ENCODE measurements at places on chromosomes 2 and 18. TPM values are rescaled to one million over a fixed set of nuclear protein-coding genes. Genes with fewer than 3 reads are reported as not detected.
A peak's percentile ranks its signal among the peaks of the same experiment; 100 is the strongest.

- peak; percentile 27 for DNase-seq
Measured at GRCh38 chr18:3294435-3295080, 32.6 kb downstream of the MYL12B start.

DNA sequence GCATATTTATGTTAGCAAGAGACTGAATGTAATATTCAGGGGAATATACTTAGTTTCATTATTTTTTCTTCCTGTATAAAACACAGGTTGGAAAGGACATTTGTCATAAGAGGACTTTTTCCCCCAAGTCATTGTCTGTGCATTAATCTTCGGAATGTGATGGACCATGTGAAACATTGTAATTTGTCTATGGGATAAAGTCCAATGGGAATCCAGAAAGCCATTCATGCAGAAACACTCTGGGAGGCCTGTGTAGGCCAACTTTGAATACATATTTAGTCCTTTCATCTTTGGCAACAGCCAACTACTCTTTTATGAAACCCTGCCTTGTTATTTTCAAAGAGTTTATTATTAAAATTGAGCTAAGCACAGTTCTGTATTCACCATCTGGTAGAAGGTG, 386.4 kb downstream of the PIK3C3 start:
- DNase-seq = no peak

DNA sequence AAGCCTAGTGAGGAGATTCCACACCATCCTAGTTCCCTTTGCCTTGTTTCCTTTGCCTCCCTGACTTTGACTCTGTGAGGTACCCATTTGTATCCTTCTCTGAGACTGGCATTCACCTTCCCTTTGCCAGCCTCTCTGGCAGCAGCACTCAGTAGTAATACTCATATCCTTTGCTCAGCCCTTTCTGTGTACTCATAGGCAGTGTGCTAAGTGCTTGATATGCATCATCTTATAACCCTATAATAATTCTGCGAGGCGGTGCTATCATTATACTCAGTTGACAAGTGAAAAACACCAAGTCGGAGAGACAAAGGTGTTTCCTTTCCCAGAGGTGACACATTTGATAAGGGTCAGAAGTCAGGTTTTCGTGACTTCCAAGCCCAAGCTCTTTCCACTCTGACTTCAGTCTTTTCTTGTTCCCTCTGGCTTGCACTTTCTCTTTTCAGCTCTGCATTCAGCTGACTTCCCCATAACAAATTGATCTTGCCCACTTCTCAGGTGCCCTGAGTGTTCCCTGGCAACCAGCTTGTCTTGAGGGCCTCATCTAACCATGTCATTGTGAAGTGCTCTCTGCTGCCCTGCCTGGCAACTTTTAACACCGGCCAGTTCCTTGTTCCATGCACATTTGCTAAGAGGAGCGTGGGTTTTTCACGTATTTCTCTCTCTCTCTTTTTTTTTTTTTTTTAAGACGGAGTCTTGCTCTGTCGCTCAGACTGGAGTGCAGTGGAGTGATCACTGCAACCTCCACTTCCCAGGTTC, 94.5 kb upstream of the UPP2 start:
- DNase-seq = no peak

DNA sequence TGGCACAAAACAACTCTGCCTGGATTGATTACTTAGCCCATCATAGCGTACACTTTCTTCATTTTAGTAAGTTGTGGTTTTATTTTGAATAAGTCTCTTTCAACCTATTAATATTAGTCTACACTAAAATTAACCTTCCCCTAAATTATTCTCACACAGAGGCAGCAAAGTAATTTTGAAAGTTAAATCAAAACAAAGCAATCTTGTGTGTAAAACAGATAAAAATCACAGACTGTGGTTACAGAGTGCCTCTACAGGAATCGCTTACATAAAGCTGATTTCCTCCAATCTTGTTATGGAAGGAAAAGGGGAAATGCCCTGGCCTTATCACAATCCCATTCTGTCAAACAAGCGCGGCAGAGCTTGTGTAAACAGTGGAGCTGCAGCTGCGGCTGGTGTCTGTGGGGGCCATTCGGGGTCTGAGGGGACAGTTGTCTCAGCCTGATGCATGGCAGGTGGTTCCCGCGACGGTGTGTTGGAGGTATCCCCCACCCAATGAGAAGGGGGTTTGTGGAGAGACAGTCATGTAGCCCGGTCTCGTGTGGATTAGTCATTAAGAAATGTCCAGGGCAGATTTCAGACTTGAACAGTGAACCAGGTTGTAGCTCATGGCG, 42.1 kb downstream of the BCL2L11 start:
- no peak for DNase-seq

TRPM8 gene
- 19.9 TPM for total RNA-seq

GRCh38 chr2:112168422-112169124, 30.4 kb downstream of the FBLN7 start:
- DNase-seq = peak; percentile 36

SAG gene
- 0.12 TPM for total RNA-seq

- DNase-seq = no peak
Measured at GRCh38 chr18:50453014-50453680, 78.3 kb downstream of the SKA1 start.

DNA sequence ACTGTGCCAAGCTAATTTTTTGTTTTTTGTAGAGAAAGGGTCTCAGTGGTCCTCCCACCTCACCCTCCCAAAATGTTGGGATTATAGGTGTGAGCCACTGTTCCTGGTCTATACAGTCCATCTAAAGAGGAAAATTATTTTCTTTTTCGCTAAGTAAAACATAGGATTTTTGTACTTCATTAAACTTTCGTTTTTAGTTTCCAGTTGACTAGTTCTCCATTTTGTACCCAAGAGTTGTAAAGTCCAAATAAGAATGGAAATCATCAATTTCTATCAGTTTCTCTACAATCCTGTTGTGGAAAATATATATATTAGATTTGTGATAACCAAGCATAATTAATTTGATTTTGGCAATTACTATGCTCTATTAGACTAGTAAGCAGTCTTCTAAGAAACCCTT, 156.4 kb downstream of the BABAM2 start:
- no peak for DNase-seq

HOXD8 gene
- total RNA-seq = 11.7 TPM

RAB27B gene
- 7.0 TPM for total RNA-seq

DNA sequence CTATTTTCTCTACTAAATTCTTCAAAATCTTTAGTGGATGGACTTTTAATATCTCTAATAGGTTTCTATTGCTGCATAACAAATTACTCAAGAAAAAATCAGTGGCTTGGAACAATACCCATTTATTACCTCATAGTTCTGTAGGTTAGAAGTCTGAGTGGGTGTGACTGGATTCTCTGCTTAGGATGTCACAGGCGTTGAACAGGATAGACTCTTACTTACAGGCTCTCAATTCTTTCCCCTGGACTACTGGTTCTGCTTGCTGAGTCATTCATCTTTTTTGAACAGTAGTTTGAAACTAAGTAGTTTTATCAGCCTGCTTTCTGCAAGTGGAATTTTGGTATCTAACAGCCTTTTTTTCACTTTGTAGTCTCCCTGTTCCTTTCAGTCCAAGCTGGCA, 265.4 kb downstream of the ZNF385B start:
- peak; percentile 23 for DNase-seq

- no peak for DNase-seq
Measured at GRCh38 chr18:63320975-63321265, 1.4 kb upstream of the BCL2 start.

IL1R2 gene
- total RNA-seq = 4.3 TPM

RSAD2 gene
- 3.6 TPM for total RNA-seq

GRCh38 chr2:222492683-222493082, 68.3 kb downstream of the SGPP2 start:
- no peak for DNase-seq

NETO1 gene
- total RNA-seq = 0.12 TPM

TEX44 gene
- not detected for total RNA-seq

DNA sequence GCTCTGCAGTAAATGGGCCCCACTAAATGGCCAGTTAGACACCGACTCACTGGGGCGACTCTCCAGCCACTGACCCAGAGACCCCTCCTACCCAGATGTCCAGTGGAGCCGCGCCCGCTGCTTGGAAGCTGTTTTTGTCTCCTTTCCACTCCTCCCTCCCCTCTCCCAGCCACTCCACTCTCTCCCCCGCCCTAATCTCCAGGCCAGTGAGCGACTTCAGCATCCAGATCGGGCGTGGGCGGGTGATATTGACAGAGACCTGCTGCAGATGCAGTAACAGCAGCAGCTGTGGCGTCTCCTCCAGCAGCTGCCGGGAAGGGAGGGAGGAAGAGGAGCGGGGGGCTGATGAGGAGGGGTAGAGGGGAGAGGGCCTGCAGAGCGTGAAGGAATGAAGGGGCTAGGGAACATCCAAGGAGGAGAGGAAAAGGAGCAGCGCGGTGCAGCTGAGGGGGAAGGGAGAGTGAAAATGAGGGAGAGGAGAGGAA, at the start of gene SCN7A:
SCN7A (minus strand) TSS at position 110 of the 485 bp plus-strand sequence. CDS start 16,553 bp downstream, outside the sequence.
- peak; percentile 2 for DNase-seq

DNA sequence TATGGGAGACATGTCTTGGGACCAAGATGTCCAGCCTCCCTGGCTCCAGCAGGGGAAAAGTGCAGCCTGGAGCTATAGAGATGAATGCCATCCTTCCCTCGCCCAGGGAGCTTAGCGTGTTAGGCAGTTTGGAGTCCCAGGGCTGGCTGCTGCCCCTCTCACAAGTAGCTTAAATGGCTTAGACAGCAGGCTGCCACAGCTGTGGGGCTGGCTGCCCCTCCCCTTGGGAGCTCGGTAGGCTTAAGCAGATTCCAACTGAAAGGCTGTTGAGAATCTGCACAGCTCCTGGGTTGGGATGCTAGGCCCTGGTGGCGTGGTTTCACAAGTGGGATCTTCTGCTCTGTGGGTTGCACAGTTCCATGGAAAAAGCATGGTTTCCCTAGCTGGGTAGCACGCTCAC, 940.5 kb upstream of the DDX18 start:
- no peak for DNase-seq

DNA sequence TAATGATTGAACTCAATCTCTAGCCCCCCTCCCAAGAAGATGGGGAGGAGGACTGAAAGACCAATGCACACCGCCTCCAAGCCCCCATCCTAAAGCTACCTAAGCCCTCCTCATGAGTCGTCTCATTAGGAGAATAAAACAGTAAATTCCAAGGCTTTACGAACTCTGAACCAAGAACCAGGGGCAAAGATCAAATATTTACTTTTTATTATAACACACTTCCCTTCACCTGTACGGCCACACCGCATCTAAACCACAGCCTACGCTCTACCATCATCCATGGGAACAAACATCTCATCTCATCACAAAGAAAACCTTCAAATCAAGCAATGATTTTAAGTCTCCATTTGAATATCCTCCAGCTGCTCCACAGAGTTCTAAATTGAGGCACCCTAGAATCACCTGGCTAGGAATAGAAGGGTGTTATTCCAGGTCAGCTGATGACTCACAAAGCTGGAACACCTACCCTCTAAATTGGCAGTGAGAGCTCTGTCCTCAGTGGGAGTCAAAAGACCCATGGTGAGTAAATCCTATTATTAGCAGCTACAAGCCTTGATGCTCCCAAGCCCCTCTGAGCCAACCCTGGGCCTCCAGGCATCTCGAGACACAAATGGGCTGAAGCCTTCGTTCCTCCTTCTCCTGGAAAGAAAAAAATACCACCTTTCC, 45.6 kb upstream of the BZW1 start:
- peak; percentile 63 for DNase-seq

DNA sequence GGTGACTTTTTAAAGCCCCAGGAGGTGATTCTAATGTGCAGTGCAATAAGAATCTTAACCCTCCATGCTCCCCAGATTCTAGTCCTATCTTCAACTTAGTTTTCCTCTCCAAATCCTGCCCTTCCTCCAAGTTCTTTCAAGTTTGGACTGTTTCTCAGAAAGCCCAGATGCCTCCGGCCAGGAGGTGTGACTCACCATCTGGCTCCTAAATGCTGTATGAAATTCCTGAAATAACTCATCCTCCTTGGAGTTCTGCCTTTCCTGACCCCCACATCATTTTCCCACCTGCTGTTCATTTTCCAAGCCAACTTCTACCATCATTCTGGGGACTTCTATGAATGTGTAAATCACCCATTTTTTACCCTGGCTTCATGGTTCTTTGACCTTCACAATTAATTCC, 118.2 kb upstream of the NOL4 start:
- peak; percentile 59 for DNase-seq

- DNase-seq = no peak
Measured at GRCh38 chr2:71934320-71934593, 213.4 kb downstream of the CYP26B1 start.

DNA sequence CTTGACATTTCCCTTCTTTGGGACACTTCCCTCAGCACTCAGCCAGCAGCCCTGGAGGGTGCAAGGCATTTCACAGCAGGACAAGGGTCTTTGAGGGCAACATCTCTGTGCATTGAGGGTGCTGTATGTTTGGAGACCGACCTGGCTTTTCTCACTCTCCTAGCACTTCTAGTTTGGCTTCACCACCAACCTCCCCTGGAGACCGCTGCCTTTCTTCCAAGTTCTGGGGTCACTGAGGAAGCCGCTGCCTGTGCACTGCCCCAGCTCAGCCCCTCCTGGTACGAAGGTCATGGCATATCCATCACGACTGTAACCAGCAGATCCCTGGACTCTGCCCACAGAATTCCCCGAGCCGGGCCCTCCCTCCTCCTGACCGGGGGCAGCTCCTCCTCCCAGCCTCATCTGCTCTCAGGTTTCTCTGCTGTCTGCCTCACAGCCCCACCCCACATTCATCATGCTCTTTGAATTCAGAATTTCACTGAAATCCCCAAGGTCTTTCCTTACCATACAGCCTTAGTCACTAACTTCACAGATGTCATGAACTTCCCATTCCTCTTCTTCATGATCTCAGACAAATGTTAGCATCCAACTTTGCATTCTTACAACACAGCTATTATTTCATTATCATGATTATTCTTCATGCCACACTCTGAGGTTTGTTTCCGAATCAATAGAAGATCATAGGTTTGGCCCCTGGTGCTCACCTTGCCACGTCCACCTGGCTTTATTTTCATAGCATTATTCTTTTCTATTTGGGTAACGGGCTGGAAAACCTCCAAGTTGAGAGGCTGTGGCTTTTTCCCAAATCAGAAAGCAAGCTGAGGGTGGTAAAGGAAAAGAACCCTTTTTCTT, 113.0 kb upstream of the COPS8 start:
- DNase-seq = peak; percentile 58

SCN2A gene
- total RNA-seq = 0.29 TPM

PLGLB1 gene
- 0.36 TPM for total RNA-seq

DNA sequence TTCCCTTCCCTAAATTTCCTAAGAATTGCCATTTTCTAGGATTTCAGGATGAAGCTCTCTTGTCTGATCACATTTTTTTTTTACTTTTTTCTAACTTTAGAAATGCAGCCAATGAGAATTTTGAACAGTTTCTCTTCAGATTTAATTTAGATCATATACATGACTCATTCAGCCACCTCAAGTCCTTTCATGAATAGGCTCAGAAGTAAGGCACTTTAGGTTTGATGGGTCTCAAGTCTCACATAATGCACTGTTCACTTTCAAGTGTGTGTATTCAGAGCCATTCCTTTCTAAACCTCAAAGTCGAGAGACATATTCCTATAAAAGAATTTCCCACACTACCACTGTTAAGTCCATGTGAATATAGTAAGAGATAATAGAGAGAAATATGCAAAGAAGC, 614.1 kb upstream of the VRK2 start:
- DNase-seq = no peak

REG3A gene
- total RNA-seq = not detected

DNA sequence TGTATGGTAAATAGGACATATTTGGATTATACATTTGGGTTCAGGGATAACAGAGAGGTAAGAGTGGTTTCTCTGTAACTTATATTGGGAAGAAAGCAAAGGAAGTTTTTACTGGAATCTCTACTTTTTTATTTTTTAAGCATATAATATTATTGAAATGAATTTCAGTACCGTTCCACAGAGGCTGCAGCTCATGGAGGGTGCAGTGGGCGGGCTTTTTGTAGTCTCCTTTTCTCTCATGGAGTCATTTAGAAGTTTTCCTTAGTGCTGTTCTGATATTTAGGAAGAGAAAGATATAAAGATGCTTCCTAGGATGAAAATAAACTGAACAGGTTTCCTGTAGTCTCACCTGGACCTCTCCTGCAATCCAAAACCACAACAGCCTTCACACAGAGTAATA, 1153.3 kb upstream of the TMEFF2 start:
- peak; percentile 2 for DNase-seq
